ENCODE measurements at places on chromosomes 6 and 20.

- peak; percentile 70 for DNase-seq
Measured at GRCh38 chr6:130520221-130520620, 154.4 kb downstream of the TMEM200A start.

GRCh38 chr6:12174878-12175277, 115.3 kb upstream of the EDN1 start:
- DNase-seq: no peak

DNA sequence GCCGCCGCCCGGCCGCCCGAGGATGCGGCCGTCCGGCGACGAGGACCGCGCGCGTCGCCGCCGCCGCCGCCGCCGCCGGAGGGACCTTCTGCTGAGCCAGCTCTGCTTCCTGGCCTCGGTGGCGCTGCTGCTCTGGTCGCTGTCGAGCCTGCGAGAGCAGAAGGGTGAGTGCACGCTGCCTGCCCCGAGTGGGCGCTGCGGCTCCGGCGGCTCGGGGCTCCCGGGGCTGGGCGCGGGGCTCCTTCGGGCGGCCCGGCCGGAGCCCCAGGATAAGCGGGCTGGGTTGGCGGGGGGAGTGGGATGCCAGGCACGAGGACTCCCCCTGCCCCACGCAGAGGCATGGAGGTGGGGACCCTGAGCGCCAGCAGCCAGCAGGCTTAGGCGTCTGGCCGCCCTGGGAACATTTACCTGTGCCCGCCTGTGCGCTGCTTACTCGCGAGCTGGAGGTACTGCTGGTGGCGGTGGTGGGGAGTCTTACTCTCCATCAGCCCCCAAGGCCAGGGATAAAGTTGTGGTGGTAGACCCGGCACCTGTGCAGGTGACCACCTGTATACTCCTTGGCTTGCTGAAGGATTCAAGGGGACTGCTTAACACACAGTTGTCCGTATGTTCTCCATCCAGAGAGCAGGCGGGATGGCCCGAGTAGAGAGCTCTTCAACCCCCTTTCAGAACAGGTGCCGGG, 520 bp downstream of the SLC24A3 start:
- DNase-seq: no peak

DNA sequence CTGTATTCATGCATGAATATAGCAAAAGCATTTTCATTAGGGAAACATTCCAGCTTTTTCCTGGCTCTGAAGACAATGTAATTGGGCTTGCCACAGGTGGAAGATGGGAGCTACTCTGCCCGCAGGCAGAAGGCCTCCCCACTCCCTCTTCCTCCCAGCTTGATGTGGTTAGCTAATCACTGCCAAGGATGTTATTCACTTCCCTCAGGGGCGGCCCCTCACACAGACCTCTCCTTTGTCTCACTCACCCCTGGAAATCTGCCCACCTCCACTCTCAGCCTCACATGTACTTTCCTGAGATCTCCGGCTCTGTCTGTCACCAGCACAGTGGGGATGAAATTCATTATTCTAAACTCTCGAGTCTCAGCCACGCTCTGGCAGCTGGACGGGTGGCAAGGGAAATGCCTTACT, 100.7 kb downstream of the ANKRD60 start:
- DNase-seq: peak; percentile 99

DNA sequence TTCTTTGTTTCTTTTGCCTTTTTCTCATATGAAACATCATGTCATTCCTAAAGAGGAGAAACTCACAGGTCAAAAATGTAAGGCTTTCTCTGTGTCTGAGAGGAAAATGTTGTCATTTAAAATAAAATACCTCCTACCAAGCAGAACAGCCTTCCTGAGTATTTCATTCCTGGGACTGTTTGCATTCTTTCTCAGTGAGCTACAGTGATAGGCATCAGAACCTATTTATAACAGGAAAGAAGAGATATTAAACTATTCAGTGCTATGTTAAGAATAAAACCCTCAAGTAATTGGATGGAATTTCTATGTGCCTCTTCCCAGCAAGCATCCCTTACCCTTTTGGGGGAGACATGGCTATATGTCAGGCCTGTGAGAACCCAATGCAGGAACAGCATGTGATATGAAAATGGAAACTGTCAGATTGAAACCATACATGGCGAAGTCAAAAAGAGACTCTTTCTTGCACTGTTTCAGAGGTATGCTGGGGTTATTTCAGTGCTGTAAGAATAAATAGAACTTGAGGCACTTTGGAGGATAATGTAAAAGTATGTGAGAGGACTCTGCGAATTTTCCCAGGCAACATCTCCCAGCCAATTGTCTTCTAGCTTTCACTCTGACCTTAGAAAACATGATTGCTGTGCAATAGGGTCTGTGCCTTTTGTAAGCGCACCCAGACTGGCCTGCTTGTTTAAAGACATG, 133.8 kb upstream of the CCN2 start:
- DNase-seq: peak; percentile 86

GRCh38 chr20:12012241-12013222, 94.8 kb downstream of the BTBD3 start:
- DNase-seq: peak; percentile 67

DNA sequence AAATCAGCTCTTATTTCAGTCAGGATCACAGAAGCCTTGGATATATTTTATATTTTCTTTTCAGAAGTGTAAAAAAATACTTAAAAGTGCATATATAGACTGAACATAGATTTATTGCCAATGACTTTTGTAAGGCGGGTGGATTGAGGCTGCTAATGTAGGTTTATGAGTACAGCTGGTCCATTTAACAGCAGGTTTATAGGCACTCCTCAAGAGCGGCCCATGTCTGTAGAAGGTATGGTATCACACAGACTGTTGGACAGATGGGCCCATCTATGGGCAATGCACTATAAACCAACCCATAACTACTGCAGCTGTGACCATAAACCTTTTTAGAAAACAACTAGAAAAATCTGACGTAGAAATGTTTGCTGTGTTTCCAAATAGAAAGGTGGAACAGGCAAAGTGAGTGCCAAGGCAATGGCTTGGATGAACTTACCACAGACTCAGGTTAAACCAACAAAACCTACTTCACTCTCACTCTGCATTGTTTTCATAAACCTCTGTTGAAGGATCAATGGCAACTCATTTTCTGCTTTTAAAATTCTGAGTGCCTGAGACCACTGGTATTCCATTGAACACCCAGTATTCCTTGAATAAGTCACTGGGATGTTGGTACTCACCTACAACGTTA, 170.6 kb upstream of the EYA4 start:
- no peak for DNase-seq

GRCh38 chr6:72813807-72814596, 192.1 kb downstream of the KCNQ5 start:
- no peak for DNase-seq

GRCh38 chr6:170200458-170200891, 90.4 kb downstream of the DLL1 start:
- no peak for DNase-seq

DNA sequence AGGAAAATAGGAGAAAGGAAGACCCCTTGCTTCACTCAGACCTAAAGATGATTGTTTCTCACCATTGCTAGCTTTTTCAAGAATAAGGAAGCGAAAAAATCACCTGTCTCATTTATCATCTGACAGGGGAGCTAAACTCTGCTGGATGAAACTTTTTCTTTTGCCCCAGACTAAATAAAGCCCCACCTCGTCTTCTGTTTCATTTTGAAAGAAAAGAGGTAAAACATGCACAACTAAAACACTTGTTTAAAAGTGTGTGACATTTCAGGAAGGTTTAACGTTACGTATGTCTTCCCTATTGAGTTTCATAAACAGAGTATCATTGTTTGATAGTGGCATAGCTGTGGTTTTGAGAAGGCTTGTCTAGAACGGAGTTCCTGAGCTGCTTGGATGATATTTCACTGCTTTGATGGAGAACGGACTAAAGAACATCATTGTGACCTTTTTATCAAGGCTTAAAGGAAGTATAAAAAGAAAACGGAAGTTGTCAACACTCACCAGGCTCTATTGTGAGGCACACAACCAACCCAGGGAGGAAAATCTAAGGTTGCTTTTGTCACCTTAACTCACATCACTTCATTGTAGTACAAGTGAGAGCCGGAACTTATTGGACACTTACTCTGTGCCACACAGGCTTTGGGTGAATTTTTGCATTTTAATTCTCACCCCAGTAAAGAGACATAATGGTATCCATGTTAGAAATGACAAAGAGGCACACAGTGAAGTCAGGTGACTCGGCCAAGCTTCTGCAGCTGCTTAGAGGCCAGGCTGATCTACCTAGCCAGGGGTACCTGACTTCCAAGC, 29.5 kb downstream of the TSHZ2 start:
- no peak for DNase-seq

GRCh38 chr6:2765896-2766766, 938 bp downstream of the WRNIP1 start:
- no peak for DNase-seq

DNA sequence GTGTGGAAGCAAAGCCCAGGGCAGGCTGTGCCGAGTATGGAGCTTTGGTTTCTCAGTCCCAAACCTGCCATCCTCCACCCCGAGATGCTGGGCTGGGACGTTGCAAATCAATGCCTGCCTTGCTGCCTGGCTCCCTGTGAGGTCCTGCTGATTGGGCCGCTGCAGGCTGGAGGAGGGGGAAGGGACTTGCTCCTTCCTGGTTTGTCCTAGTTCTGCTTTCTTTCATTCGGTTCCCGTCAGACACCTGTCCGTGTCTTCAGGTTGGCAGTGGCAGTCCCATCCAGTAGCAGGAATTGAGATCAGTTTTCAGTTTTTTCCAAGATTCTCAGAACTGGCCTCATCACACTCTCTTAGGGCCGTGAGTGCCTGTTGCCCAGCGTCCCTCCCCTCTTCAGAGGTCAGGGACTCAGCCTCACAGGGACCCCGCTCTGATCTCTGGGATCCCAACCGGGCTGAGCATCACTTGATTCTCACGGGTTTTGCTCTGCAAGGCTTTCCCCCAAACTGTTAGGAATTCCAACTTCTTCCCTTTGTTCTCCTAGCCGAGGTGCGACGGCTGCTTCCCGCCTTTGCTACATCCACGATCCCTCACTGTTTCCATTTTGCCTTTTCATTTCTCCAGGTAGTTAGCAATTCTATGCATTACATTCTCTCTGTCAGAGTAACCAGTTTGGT, 24.2 kb upstream of the TAGAP start:
- DNase-seq: no peak

GRCh38 chr6:161181121-161181520, 92.7 kb downstream of the AGPAT4 start:
- no peak for DNase-seq

DNA sequence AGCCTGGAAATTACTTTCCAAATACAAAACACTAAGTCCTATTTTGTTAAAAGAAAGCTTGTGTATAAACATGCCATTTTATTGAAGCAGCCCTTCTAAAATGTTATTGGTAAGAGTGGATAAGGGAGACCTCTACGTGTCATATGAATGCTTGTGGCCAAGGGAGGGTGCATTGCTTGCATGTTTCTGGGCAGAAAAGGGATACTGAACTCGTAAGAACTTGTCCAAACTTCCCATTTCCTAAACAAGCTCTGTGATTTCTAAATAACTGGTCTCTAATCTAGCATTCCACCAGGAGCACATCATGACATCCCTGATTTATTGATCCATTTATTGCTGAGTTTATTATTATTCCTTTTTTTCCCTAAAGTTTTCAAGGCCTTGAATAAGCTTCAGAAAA, 474.1 kb downstream of the CD109 start:
- no peak for DNase-seq

DNA sequence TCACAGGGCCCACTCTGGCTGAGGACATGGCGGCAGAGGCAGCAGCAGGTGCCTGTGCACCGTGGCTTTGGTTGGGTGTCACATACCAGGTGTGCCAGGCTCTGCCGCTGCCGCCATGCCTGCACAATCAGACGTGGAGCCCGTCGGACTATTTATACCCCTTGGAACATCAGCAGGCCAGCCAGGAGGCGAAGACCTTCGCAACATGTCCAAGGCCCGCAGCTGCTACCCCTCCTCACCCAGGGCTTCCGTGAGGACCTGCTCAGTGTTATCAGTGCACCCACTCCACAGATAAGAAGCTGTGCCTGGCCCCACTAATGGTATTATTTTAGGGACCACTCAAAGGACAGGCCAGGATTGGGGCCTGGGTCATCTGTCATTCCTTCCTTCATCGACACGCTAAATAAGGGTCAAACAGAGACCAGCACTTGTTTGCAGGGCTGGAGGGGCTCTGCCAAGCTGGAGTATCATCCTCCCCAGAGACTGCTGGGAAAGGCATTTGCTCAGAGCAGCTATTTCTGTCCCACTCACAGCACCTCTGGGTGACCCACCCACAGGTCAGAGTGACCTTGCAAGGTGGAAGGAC, 109.2 kb downstream of the BMP7 start:
- DNase-seq: no peak

- DNase-seq: no peak
Measured at GRCh38 chr6:157548635-157549467, 167.9 kb downstream of the ZDHHC14 start.

DNA sequence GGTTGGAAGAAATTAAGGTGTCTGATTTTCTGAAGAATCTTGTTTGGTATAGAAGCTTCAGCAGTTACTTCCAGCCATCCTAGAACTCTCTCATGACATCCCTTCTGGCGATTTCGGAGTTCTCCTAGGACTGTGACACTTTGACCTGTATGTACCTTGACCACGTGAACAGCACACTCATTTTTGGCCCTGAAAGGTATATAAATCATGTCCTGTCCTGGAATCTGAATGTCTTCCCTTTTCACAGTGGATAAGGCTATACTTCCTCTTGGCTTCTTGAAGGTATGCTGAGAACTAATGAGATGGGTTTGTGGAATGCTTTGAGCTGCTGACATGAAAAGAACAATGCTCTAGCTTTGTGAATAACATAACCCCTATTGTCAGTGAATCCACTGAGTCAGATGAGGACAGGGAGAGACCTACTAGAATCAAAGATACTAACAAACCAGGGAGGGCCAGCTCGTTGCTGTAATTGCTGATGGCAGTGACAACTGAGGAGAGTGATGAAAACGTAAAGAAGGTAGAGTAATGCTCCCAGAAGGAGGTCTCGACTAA, 6.0 kb upstream of the ZDHHC14 start:
- DNase-seq: peak; percentile 21

GRCh38 chr20:49813305-49813974, 812 bp downstream of the SLC9A8 start:
- DNase-seq: no peak

- DNase-seq: no peak
Measured at GRCh38 chr6:90859056-90859455, 272.2 kb upstream of the MAP3K7 start.

DNA sequence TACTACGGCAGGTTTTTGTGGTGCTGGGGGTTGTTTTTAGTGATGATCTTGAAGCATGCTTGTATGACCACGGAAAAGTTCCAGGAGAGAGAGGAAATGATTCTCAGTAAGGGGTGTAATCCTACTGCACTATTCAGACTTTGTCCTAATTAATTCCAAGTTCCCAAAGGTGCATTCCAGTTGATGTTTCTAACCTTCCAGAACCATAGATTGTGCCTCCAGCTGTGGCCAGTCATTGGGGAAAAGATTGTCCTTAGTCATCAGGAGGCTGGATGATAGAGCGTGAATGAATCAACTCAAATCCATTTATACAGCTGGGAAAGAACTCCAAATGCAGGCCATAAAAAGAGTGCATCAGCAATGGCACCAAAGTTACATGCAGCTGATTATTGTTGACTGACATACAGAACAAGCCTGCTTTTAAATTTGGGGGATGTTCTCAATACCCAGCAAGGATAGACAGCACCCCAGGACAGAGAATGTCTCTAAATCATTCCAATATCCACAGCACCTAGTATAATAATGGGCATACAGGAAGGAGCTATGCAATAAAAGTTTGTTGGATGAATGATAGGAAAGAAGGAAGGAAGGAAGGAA, 27.8 kb upstream of the PKHD1 start:
- DNase-seq: peak; percentile 4

Data from HT1080 (cell line).